ENCODE measurements at places on chromosomes 3 and 15.

DNA sequence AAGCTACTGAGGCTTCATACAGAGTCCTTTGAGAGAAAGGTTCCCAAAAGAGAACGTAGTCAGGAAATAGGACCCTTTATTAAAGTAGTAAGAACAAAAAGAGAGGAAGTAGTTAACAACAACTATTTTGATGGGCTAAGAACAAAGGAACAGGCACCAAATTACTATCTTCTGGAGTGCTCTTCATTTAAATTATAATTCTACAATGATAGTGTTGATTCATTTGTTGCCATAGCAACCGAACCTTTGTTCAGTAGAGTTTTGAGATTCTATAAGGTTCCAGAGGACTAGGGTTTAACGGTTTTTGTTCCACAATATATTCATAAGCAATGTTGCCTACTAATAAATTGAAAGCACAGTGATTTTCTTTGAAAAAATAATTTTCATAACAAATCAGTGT is 78.8 kb downstream of the CMSS1 start:
- DNase-seq: peak; percentile 6

GRCh38 chr15:43268111-43269105 is 1.7 kb upstream of the TGM5 start:
- DNase-seq: peak; percentile 72

DNA sequence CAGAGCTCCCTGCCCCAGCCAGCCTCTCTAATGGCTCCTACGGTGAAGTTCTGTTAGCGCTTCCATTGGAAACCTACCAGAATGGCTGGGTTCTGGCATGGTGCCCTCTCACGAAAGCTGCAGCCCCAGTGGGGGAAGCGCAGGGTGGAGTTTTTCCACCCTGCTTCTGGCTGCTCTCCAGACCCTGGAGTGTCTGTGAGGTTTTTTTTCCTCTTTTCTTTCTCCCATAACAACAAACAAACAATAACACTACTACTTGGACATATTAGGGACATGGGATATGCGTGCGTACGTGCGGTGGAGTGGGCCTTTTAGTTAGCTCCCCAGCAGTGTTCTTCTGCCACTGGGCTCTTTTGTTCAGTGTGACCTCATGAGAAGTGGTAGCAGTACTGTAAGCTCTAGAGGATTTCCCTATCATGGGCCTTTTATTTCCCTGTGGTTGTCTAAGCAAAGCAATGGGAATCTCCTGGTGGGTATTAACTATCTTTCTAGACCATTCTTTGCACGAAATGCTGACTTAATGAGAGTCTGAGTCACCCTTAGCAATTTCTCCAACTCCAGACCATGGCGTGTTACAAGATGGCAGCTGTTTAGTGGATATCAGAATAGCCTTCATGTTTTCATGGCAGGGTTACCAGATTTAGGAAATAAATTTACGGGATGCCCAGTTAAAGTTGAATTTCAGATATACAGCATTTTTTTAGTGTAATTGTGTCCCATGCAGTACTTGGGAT is 161.9 kb downstream of the FNDC3B start:
- DNase-seq: no peak

- peak; percentile 92 for DNase-seq
These were observed 1.8 kb downstream of the RCCD1 start for GRCh38 chr15:90956274-90957030.

- no peak for DNase-seq
These were observed 185.8 kb upstream of the IL12A start for GRCh38 chr3:159802864-159803263.

DNA sequence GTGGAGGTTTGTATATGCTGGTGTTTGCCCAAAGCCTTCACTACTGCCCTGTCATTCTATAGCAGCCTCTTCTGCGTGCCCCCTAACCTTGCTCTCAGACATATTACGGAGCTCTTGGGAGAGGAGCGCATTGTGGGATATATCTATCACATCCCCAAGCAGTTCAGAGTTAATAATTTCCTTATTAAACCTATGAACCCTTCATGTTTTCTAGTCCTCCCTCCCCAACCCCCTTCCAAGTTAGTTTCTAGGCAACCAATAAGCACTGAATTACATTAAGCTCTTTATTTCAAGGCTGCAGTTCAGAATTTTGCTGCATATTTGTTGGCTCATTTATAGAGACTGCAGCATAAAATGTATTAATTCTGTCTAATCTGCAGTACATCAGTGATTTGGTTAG is 57.3 kb upstream of the GRM7 start:
- DNase-seq: no peak

GRCh38 chr3:193831495-193832455 is 238.8 kb downstream of the OPA1 start:
- no peak for DNase-seq

- DNase-seq: no peak
These were observed 99.8 kb downstream of the MYH15 start for GRCh38 chr3:108410531-108410984.

- peak; percentile 90 for DNase-seq
These were observed 596 bp upstream of the LIMD1 start for GRCh38 chr3:45593708-45594601.

- DNase-seq: no peak
These were observed 51.8 kb upstream of the GALNT15 start for GRCh38 chr3:16122661-16123060.

DNA sequence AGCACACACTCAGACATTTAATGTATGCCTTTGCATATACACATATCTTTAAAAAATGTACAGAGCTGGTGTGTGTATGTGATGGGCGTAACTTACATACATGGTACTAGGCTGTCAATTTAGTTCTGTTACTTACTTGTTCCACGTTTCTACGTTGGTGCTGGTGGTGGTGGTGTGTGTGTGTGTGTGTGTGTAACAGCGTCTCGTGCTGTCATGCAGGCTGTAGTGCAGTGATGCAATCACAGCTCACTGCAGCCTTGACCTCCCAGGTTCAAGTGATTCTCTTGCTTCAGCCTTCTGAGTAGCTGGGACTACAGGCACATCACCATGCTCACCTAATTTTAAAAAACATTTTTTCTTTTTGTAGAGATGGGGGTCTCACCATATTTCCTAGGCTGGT is 64.2 kb downstream of the ISG20 start:
- DNase-seq: no peak

GRCh38 chr3:51704511-51704950 is 2.3 kb upstream of the GRM2 start:
- DNase-seq: no peak

DNA sequence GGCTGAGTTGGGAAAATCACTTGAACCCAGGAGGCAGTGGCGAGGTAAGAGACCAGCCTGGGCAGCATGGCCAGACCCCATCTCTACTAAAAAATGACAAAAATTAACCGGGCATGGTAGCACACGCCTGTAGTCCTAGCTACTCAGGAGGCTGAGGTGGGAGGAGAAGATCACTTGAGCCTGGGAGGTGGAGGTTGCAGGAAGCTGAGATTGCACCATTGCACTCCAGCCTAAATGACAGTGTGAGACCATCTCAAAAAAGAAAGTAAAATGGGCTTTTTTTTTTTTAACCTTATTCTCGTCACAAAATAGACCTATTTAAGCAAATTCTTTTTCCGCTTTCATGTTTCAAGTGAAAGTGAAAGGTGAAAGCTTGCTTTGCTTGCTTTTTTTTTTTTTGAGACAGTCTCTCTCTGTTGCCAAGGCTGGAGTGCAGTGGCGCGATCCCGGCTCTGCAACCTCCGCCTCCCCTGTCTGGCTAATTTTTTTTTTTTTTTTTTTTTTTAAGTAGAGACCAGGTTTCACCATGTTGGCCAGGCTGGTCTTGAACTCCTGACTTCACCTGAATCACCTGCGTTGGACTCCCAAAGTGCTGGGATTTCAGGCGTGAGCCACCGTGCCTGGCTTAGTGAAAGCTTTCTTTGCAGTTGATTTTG is 3.6 kb downstream of the PDIA3 start:
- no peak for DNase-seq

DNA sequence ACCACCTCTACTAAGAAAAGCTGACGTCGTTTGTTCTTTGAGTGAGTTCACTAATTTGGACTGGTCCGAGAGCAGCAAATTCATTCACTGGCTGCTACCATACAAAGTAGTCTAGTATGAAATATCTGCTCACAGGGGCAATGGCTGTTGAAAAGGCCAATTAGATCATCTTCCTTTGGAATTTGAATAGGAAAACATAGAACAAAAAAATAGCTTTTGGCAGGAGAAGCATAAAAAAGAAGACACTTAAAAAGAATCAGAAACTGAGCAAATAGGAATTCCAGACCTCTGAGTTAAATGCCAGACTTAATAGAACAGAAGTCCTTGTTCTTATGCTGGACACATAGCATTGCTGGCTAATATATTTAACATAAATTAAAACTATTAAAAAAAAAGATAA is 159.3 kb downstream of the IL1RAP start:
- no peak for DNase-seq

GRCh38 chr3:114827495-114827894 is 319.6 kb downstream of the ZBTB20 start:
- peak; percentile 37 for DNase-seq
